ENCODE measurements at places on chromosomes 2 and 18.

DNA sequence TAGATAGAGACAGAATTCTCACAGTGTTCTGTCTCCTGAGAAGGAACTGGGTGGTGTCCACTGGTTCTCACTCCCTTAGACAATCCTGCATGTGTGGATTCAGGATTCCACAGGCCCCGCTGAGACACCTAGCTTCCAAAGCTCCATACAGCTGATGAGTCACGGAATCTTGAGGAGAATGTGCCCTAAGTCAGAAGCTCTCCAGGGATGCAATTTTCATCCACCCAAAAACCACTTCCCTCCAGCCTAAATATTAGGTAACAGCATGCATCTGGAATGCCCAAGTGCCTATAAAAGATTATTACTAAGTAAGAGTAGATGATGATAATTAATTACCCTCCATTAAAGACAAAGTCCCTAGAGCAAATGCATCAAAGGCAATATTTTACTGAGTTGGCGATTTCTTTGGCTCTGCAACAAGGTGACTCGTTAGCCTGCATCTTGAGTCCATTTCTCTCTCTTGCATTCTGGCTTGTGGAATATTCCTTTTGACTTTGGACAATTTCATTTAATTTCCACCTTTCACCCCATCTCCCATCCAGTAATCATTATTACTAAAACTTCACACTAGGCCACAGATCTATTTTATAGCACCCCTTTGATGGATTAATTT is 475.1 kb downstream of the TNS1 start:
- no peak for DNase-seq

GRCh38 chr2:215380699-215381098 is 55.2 kb downstream of the FN1 start:
- no peak for DNase-seq

DNA sequence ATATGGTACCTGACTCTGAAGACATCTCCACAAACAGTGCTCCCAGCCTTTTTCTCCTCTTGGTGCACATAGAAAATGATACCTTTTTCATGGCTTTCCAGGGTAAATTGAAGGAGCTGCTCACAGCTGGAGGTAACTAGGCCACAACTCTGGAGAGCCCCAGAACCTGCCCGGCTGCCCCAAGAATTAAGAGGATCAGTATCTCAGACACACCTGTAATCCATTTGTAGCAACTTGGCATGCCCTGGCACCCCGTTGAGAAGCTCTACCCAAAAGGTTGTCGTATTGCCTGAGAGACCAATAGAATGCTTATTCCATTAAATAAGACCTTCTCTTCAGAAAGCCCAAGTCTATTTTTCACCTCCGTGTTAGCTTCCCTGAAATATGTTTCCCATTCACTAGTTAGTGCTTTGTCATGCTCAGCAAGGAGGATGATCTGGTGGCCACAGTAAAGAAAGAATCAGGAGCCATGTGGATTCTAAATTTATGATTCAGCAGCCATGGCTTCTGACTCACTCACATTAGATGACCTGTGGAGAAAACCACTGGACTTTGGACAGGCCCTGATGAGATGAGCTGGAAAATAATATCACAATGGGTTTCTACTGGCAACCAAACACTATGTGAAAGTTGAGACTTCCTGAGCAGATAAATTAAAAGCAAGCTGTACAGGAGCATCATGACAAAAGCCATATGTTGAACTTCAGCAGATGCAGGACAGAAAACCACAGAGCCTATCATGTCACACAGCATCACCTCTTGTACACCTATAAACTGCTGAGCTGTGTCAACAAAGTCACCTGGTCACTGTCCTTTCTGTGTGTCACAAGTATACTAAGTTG is 253.3 kb upstream of the OSR1 start:
- no peak for DNase-seq

DNA sequence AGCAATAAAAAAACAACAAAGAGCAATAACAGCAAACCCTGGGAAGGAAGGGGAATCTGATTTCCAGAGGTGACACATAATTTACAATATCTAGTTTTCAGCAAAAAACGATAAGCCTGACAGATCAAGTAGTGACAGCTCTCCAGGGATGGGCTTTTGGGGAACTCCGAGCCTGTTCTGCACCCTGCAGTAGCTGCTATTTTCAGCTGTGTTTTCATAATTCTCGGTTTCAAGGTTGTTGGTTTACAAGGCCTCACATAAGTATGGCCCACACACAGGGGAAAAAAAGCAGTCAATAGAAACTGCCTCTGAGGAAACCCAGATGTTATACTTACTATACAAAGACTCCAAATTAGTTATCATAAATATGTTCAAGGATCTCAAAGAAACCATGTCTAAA is 67.7 kb upstream of the CTLA4 start:
- DNase-seq: no peak

GRCh38 chr2:120861191-120861575 is 125.5 kb downstream of the GLI2 start:
- DNase-seq: no peak

DNA sequence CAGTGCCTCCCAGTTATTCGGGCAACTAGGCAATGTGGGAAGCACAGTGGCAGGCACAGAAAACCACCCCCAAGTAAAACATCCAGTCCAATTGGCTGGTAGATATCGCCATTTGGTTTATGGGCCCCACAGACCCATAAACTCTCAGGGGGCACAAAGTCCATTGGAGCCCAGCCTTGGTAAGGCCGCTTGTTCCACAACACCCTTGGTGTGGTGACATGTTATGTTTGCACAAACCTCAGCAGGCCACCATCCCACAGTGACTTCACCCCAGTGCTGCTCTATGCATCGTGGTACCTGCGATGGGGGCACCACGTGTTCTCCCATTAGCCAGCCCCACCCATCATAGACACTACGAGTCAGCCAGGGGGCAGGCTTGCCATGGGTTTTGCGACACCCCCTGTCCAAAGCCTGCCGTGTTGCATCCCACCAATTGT is 18.5 kb downstream of the PHOSPHO2 start:
- no peak for DNase-seq

DNA sequence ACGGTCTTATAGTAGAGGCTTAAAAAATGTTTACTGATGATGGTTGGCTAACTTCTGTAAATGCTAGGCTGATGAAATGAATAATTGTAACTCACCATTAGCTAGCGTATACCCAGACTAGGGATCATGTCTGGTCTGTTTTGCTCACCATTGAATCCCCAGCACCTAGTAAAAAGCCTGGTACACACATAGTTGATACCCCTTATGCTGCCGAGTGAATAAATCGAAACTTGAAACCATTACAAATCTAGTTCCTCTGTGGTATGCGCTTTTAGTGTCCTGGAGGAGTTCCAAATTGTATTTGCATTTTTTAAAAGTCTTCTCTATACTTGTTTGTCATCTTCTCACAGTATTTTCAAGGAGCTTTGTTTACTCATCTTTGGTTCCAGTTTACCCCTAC is 1.3 kb downstream of the TAF1B start:
- DNase-seq: no peak

DNA sequence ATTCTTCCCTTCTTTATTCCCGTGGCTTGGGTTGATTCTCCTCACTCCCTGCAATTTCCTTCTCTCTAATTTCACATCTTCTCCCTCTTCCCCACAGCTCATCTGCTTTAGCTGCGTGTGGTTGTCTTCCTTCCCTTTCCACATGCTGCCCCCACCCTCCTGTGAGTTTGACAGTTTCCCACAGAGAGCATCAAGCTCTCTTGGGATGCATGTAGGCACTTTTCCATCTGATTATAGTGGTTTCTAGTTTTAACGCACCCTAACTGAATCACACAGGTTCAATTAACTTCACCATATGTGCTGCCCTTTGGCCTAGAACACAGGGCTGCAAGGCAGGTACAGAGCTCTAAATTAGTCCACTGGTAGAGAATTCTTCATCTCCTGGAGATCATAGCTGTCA is 110.5 kb downstream of the TACR1 start:
- no peak for DNase-seq

DNA sequence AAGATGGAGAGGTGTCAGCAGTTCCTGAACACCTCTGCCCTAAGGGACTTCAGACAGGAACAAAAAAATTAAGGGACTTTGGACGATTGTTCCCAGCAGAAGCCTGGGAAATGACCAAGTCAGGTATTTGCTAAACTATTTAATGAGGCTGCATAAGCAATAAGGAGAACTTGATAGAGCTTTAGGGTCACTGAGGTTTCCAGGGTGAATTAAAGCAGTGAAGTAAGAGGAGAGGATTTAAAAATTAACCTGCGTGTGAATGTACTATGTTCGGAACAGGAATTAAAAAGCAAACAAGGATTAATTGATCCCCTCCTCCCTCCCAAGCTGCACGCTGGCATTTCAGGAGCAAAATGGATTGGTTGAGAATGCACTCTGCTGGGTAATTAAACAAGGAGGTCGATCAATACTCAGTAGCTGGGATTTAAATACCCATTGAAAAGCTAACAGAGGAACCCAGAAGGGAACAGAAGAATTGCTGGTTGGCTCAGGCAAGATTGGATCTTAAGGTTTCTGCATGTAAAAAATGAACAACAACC is 157.2 kb downstream of the RNF152 start:
- DNase-seq: no peak

DNA sequence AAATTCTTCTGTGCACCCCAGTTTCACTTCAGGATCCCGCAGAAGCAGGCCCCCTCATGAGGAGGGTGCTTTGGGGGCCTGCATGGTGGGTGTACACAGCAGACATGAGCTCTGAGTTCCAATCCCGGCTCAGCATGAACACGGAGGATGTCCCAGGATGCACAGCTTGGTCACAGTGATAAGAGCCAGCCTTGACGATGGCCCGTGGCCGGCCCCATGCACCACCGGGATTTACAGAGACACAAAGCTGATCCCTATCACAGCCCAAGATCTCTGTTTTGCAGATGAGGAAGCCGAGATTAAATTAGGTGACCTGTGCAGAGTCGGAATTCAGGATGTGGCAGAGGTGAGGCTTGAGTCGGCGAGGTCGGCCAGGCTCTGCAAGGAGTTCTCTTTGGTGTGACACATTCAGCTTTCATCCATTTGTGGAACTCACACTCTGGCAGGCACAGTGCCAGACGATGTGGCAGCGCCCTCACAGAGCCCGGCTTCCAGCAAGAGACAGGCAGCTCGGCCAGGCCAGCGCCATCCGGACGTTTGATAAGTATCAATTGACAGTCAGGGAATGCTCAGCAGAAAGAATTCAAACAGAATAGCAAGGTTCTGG is 456.3 kb upstream of the MYT1L start:
- DNase-seq: no peak

DNA sequence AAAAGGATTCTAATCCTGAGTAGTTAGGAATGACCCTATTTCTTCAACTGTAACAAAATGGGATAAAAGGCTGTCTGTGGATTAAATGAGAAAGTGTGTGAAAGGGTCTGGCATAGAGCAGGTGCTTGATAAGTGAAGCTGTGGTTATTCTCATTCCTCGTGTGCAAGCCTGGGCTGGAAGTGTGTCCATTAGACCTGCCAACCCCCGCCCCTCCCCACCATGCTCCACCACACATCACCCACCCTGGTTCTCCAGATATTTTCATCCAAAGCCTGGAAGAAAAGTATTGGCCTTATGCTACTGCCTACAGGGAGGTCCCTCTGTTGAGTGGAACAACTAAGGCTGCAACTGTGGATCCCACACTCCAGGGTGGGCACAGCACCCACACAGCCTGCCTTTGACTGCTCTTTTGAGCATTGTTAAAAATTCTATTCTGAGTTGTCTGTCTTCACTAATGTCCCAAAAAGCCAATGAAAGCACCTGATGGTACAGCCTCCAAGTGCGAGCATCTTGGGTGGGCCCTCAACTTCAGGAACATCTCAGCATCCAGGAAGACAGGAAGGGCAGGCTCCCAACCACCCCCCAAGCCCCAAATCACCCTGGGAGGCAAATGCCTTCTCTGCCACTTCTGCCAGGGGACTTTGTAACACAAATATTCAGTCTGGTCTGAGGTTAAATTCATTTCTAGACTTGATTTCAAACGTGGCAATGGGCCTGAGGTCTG is 102.8 kb upstream of the PPP1CB start:
- DNase-seq: no peak

DNA sequence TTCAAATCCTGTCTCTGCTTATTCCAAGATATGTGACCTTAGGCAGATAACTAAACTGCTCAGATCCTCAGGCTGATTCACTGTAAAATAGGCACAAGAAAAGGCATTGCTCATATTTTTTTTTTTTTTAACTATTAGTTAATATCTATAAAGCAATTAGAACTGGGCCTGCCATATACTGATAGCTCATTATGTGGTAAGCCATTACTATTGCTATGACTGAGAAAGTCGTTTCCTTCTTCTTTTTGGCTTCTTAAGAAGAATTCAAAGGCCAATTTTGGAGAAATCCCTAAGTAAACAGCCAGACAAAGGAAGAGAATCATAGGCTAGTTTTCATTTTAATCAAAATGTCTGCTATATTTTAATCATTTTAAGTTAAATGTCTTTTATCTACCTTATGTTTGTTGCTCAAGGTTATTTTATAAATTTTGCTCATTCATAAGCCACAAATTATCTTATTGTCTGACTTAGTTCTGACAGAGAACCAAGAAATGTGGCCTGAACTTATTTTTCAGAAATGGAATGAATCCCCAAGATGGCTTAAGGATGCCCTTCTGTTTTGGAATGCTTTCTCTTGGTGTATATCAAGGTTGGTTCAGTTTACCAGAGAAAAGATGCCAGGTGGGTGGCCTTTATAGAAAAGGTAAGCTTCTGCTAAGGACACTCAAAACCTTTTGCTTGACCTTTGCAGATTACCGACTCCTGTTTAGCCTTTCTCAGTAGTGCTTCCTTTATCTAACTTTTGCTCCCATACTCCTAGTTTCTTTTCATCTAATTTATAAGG is 21.3 kb upstream of the VRK2 start:
- no peak for DNase-seq

- no peak for DNase-seq
These were observed 212.7 kb upstream of the COPS8 start for GRCh38 chr2:236872981-236873380.

GRCh38 chr2:128622955-128623620 is 304.4 kb upstream of the HS6ST1 start:
- DNase-seq: no peak

GRCh38 chr2:157302492-157303099 is 23.0 kb downstream of the ERMN start:
- no peak for DNase-seq

GRCh38 chr2:68234405-68234804 is 17.9 kb downstream of the PPP3R1 start:
- DNase-seq: no peak

GRCh38 chr2:241612156-241613016 is 24.6 kb downstream of the THAP4 start:
- DNase-seq: no peak

- no peak for DNase-seq
These were observed 2.5 kb upstream of the EGR4 start for GRCh38 chr2:73295751-73296400.

DNA sequence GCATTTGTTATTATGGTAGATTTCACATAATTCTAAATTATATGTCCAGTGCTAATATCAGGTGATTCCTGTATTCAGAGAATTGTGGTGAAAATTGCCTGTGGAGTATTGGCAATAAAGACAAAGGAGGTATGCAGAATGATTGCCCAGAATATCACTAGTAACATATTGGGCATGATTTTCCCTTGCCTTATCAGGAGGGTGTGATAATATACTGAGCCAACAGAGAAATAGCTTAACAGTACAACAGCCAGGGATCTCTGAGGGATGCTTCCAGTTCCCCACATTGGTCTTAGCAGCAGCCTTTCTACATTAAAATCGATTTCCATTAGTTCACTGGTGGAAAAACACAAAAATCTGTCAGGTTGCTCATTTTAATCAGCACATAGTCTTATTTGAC is 122.9 kb upstream of the COL3A1 start:
- DNase-seq: no peak

- no peak for DNase-seq
These were observed 991.4 kb upstream of the CELF4 start for GRCh38 chr18:38557006-38557405.

- DNase-seq: no peak
These were observed 4.2 kb downstream of the ALLC start for GRCh38 chr2:3662239-3662638.

GRCh38 chr2:240595381-240596079 is 9.0 kb downstream of the CAPN10 start:
- no peak for DNase-seq
